ENCODE measurements at places on chromosomes 1 and 21.

GRCh38 chr1:200909757-200910239, 15.1 kb downstream of the INAVA start:
- no peak for DNase-seq

GRCh38 chr1:228017356-228018124, 10.7 kb downstream of the WNT3A start:
- no peak for DNase-seq

DNA sequence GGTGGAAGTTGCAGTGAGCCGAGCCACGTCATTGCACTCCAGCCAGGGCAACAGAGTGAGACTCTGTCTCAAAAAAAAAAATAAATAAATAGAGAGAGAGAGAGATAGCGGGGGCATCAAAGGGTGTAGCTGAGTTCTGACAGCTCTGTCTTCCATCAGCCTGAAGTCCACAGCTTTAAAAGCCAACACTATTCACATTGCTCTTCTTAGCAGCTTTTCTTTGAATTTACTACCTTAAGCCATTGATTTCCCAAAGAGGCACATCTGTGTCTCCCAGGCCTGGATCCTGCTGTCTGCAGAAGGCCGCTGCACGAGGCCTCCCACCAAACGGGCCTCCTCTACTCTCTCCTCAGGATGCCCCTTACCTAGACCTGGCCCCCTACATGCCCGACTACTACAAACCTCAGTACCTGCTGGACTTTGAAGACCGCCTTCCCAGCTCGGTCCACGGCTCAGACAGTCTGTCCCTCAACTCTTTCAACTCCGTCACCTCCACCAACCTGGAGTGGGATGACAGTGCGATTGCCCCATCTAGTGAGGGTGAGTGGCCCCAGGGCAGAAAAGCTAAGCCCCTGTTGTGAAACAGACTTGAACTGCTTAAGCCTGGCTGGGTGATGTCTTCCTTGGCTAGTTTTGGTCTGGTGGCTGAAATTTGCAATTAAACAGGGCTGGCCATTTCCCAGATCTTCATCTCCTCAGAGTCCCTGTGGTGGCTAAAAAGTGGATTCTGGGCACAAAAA, 16.5 kb upstream of the SLC25A34 start:
- no peak for DNase-seq

DNA sequence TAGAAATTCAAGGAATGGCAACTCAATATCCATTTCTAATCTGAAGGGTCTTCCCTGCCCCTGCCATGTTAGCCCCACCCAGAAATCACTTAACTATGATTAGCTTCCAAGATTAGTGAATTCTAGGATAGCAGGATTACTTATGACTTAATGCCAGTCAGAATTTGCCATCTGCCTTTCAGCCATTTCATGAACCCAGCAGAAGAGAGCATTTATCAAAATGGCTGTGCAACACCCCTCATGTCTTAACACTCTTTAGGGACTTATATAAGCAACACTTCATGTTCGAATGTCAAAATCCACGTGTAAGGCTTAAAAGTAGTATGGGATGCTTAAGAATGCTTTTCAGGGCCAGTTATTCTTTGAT, 288.5 kb downstream of the NFIA start:
- DNase-seq = no peak

GRCh38 chr1:62462370-62462769, 25.5 kb downstream of the USP1 start:
- DNase-seq = no peak

- no peak for DNase-seq
These were observed 427.2 kb downstream of the KCNT2 start for GRCh38 chr1:196180847-196181593.

DNA sequence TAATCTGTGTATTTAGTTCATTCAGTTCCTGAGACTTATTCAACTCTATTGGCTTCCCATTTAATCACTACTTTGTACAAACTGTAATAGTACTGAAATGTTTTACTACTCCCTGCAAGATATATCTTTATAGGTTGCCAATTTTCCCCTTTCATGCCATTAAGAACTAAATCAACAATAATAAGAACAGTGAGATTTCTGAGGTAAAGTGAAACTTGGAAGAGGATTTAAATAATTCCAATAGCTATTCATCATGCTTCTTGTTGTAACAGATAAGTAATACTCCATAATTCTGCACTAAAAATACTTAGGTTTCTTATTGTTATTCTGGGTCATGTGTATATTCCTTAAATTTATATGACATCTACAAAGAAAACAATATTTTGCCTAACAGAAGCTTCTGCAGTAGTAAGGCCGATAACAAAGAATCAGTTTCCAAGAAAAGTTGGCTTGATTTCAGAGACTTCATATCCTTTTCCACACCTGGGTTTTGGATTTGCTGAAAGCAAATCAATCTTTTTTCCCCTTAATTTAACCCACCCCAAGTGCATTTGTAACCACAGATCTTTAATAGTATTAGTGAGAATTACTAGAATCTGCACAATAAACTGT, 258.3 kb downstream of the FAF1 start:
- no peak for DNase-seq

DNA sequence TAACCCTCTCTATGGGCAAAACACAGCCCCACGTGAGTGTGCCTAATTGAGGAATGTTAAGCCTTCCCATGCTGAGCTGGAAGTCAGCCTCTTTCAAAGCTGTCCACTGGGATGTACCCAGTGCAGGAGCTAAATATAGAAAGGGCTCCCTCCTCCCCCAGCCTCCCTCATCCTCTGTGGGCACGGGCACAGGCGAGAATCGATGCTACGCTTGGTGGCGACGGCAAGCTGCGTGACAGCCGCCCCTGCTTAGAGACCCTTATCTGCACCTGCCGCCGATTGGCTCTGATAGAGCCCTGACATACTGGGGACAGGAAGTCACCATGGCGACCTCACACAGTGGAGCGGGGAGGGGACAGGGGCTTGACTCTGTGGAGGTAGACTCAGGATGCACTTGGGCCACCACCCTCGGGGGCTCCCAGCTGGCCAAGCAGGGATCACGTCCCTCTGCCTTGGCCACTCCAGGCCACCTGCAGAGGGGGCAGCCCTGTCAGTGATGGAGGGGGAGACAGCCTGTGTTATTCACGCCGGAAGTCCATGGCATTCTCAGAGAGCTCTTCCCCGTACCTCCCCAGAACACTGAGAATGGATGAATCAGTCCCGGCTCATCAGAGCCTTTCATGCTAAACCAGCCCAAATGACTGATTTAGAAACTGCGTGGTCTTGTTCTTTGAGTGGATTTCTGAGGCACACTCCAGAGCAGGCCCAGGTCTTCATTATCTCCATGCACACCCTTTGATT, 84.8 kb downstream of the KCND3 start:
- peak; percentile 49 for DNase-seq

GRCh38 chr1:169473347-169473746, 12.4 kb downstream of the SLC19A2 start:
- DNase-seq = no peak

DNA sequence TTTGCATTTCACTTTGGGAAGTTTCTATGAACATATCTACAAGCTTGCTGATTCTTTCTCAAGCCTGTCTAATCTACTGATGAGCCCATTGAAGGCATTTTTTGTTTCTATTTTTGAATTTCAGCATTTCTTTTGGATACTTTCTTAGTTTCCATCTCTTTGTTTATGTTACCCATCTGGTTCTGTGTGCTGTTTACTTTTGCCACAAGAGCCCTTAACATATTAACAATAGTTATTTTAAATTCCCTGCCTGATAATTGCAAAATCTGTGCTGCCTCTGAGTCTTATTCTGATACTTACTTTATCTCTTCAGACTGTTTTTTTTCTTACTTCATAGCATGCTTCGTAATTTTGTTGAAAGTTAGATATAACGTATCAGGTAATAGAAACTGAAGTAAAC, 75.8 kb upstream of the ZRANB2 start:
- no peak for DNase-seq
